T-helper 2 cell treated with Interferon-gamma antibody and Interleukin-4, amounts not matched to agents 100 ng/mL and 5 ng/mL, for 36 hours (primary cell): ENCODE measurements at places on chromosomes 7 and 10. TPM values are rescaled to one million over a fixed set of nuclear protein-coding genes. Genes with fewer than 3 reads are reported as not detected.

Gene DKK1
- total RNA-seq = not detected in 2 replicates

Gene SORCS1
- not detected in 2 replicates for total RNA-seq

Gene PLCE1
- total RNA-seq = 0.02 and 0.05 TPM in 2 replicates

Gene CTAGE8
- 0.98 and 1.7 TPM in 2 replicates for total RNA-seq

Gene PTPN12
- total RNA-seq = 17.4 and 18.0 TPM in 2 replicates

Gene IGF2BP3
- 13.3 and 15.0 TPM in 2 replicates for total RNA-seq

Gene TECTB
- total RNA-seq = not detected in 2 replicates

Gene CHST15
- total RNA-seq = 0.05 TPM in 1 of 2 replicates, not detected in the other

Gene DPP6
- total RNA-seq = not detected in 2 replicates

Gene MINDY4
- total RNA-seq = 1.2 and 1.3 TPM in 2 replicates

Gene CASP2
- 118 and 124 TPM in 2 replicates for total RNA-seq

Gene PLAU
- 4.5 and 4.8 TPM in 2 replicates for total RNA-seq

Gene COL28A1
- not detected in 2 replicates for total RNA-seq

Gene SFTPA1
- not detected in 2 replicates for total RNA-seq

Gene PNLIP
- total RNA-seq = not detected in 2 replicates

Gene ATXN7L1
- 21.6 and 23.1 TPM in 2 replicates for total RNA-seq

Gene GIMAP8
- total RNA-seq = 27.8 and 28.3 TPM in 2 replicates

Gene RSPH10B2
- 0.20 and 1.2 TPM in 2 replicates for total RNA-seq

Gene CYP51A1
- total RNA-seq = 49.6 and 53.4 TPM in 2 replicates

Gene CCDC3
- total RNA-seq = 0.07 and 0.09 TPM in 2 replicates

Gene ZC3HAV1L
- 19.7 TPM in 2 replicates for total RNA-seq

Gene PRSS37
- not detected in 2 replicates for total RNA-seq

Gene PTPRN2
- 5.1 and 5.4 TPM in 2 replicates for total RNA-seq

Gene PLEKHS1
- total RNA-seq = 0.11 TPM in 1 of 2 replicates, not detected in the other

Gene IQUB
- not detected in 2 replicates for total RNA-seq

Gene ACBD7
- total RNA-seq = 3.0 and 3.2 TPM in 2 replicates

Gene SNX10
- total RNA-seq = 52.9 and 56.2 TPM in 2 replicates

Gene LMBR1
- total RNA-seq = 52.0 and 52.7 TPM in 2 replicates

Gene RPP38
- 16.3 and 16.4 TPM in 2 replicates for total RNA-seq

Gene CNTNAP2
- not detected in 2 replicates for total RNA-seq

Gene ADAM12
- 0.14 TPM in 1 of 2 replicates, not detected in the other for total RNA-seq

Gene MYO1G
- total RNA-seq = 533 and 534 TPM in 2 replicates

Gene SHH
- 0.05 TPM in 2 replicates for total RNA-seq

Gene TEX36
- total RNA-seq = not detected in 2 replicates

Gene CALHM3
- 0.14 TPM in 1 of 2 replicates, not detected in the other for total RNA-seq

Gene ANKRD61
- total RNA-seq = 0.18 TPM in 1 of 2 replicates, not detected in the other

Gene DENND2A
- total RNA-seq = not detected in 2 replicates

Gene C7orf57
- total RNA-seq = 0.11 TPM in 1 of 2 replicates, not detected in the other

Gene WIPF3
- total RNA-seq = not detected in 2 replicates

Gene GRK5
- 38.9 and 41.6 TPM in 2 replicates for total RNA-seq

Gene SLC26A3
- total RNA-seq = not detected in 2 replicates

Gene SLC25A13
- 14.8 and 15.8 TPM in 2 replicates for total RNA-seq

Gene CFAP70
- 0.20 and 0.25 TPM in 2 replicates for total RNA-seq

Gene RALA
- 30.6 and 30.8 TPM in 2 replicates for total RNA-seq

Gene CFAP58
- 0.39 and 0.55 TPM in 2 replicates for total RNA-seq

Gene GLI3
- not detected in 2 replicates for total RNA-seq

Gene PRKCQ
- 57.3 and 57.6 TPM in 2 replicates for total RNA-seq

Gene SPDYE9
- total RNA-seq = not detected in 2 replicates

Gene LLCFC1
- total RNA-seq = not detected in 2 replicates

Gene PNLIPRP2
- total RNA-seq = not detected in 2 replicates
